ENCODE measurements at places on chromosomes 12 and 14.
A peak's percentile ranks its signal among the peaks of the same experiment; 100 is the strongest.

GRCh38 chr12:47184229-47184628 lies 104.5 kb upstream of the AMIGO2 start:
- no peak for DNase-seq

DNA sequence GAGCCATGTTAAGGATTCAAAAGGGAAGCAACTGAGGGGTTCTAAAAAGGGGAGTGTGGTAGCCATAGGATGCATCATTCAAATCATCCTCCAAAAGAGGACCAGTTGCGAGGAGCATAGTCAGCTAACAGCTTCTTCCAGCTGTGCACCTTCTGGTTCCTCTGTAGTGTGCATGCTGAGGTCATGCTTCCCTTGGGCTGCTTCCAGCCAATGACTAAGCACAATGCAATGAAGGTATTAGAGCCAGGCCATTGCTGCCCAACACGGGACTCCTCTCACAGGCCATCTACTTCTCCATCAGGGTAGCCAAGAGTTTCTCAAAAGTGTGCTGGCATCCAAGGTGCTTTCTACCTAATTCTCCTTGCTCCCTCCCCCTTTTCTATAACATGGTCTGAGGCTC lies 69.2 kb upstream of the ARID2 start:
- DNase-seq: peak; percentile 17

- no peak for DNase-seq
Observed at GRCh38 chr14:93113678-93114067, 2.1 kb downstream of the ITPK1 start.

DNA sequence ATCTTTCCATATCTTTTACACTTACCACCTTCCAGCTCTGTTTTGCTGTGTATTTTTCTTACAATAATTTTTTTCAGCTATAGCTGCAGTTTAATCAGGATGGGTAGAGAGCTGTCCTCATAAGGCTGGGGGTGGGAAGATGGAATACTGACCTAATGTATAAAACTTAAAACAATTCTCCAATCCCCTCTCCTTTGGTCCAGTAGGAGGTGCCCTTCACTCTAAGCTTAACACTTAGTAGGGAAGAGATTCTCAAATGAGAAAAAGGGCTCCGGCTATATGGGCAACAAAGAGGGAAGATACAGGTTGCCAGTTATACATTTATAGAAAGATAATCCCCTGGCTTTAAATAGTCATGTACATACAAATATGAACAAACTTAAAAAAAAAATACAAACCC lies 2.8 kb downstream of the ORMDL2 start:
- DNase-seq: no peak

- no peak for DNase-seq
Observed at GRCh38 chr14:50222055-50222613, 9.2 kb downstream of the SOS2 start.

DNA sequence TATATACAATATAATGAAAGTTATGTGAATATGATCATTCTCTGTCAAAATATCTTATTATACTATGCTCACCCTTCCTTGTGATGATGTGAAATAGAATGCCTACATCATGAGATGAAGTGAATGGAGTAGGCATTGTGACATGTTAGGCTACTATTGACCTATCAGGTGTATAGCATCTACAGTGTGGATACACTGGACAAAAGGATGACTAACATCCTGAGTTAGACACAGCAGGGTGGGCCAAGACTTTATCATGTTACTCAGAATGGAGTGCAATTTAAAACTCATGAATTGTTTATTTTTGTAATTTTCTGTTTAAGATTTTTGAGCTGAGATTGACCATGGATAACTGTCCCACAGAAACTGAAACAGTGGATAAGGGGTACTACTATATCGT lies 53.4 kb upstream of the NAV3 start:
- DNase-seq: no peak

DNA sequence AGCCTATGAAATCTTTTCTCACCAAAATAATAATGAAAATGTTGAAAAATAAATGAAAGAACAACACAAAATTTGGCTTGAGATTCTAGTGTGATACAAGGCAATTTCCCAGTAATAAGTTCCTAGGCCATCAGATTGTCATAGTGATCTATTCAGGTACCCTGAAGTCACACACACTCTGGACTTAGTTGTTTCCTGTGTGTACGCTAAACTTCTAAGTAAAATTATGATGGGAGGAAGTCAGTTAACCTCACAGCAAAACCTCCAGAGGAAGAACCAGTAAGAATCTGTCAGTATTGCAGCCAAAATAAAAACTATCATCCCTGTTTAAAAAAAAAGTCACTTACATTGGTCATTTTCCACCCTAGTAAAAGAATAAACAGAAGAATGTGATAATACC lies 81.9 kb downstream of the DBX2 start:
- no peak for DNase-seq

DNA sequence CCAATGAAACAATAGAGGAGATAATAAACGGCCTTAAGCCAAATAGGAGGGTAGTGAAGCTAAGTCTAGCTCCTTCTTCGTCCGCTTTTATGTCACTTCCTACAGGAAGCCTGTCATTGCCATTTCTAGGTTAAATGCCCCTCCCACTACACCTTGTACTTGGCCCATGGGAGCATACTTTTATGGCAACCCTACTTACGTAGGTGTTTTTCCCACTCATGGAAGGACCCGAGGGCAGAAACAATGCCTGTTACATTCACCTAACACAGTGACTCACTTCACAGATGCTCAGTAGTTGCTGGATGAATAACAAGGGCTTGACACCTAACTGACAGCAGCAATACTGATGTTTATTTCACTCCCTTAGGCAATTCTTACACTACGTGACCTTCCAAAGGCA lies 44.5 kb downstream of the ALKBH1 start:
- DNase-seq: no peak

DNA sequence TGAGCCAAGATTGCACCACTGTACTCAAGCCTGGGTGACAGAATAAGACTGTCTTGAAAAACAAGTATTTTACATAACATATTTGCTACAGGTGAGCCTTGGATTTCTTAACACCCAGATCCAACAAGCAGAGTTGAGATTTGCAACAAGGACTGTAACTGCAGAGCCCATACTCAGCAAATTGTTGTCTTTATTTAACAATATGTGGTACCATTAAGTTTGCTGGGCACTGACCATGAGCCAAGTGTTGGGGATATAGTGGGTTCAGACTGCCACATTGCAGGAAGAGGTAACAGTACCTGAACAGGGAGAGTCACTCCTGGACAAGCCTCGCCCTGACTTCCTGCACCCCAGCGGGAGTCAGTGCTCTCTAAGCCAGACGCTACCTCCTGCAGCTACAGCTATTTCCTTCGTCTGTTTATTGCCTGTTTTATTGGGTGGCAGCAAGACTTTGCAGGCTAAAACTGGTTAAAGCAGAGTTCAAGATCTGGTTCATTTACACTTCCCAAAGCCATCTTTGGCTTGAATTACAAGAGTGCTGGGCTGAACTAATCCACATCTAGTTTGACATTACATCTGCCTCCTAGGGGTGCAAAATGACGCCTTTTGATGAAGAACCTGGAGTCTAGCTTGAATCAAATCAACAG lies 12.5 kb downstream of the AHSA1 start:
- DNase-seq: no peak

GRCh38 chr14:103057028-103057371 lies 349 bp downstream of the CDC42BPB start:
- no peak for DNase-seq

- no peak for DNase-seq
Observed at GRCh38 chr14:68271913-68272391, 452.4 kb downstream of the RAD51B start.

- no peak for DNase-seq
Observed at GRCh38 chr12:5518584-5519365, 86.9 kb downstream of the NTF3 start.

- no peak for DNase-seq
Observed at GRCh38 chr14:104221636-104222369, 83.4 kb downstream of the KIF26A start.

DNA sequence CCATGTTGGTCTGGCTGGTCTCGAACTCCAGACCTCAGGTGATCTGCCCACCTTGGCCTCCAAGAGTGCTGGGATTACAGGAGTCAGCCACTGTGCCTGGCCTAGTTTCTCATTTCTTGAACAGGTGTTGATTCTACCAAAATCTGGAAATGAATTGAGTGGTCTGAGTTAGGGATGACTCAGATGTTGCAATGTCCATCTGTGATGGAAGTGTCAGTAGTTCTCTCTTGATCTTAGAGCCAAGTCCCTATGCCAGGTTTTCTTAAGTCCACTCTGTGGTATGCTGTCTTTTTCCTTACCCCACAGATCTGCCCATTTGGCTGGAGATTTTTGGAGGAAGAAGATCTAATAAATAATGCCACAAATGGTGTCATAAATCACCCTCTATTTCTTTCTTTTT lies 12.6 kb downstream of the SNAPC1 start:
- no peak for DNase-seq

GRCh38 chr14:104266631-104267575 lies 128.5 kb downstream of the KIF26A start:
- DNase-seq: no peak

DNA sequence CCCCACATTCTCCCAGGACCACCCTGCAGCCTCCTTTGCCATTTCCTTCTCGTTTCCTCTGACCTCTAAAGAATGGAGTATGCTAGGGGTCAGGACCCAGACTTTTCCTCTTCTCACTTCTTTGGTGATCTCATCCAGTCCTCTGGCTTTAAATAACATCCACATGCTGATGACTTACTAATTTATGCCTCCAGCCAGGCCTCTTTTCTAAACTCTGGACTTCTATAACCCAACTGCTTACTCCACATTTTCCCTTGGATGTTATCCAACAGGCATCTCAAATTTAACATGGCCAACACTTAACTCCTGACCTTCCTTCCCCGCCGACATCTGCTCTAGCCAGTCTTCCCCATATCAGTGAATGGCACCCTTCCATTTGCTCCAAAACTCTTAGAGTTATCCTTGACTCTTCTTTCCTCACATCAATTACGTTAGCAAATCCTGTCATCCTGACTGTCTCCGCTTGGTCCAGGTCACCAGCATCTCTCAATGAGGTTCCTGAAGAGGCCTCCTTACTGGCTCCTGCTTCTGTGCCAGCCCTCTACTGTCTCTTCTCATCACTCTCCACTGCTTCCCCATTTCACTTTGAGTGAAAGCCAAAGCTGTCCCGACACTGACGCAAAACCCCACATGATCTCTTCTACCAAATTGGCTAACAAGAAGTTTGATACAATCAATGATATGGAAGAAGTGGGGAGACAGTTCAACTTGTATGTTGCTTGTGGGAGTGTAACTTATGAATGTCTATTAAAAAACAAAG lies 42.7 kb downstream of the TMBIM6 start:
- DNase-seq: peak; percentile 94

DNA sequence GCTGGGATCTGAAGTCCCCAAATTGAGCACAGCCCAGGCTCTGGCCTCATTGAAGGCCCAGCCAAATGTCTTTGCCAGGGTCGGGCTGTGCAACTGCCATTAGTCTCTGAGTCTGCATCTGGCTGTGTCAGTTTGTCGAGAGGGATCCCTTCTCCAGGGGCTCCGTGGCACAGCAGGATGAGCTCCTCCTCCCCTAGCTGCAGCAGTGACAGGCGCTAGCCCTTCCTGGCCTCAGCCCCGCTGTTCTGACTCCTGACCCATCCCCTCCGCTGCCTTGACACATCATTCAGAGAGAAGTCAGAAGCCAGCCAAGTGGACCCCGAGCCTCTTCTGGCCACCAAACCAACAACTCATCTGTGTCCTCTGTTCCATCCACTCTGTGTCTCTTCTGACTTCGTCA lies 188.3 kb downstream of the CALM1 start:
- DNase-seq: no peak

DNA sequence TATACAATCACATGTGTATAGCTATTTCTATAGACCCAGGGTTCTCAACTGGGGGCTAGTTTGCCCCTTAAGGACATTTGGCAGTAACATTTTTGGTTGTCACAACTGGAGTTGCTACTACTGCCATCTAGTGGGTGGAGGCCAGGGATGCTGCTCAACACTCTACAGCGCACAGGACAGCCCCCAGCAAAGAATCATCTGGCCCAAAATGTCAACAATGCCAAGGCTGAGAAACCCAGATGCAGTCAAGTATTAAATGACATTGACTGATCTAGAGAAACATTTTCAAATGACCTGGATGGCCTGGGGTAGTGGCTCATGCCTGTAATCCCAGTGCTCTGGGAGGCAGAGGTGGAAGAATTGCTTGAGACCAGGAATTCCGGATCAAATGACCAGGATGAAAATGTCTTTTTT lies 5.8 kb downstream of the WSB2 start:
- DNase-seq: peak; percentile 21

DNA sequence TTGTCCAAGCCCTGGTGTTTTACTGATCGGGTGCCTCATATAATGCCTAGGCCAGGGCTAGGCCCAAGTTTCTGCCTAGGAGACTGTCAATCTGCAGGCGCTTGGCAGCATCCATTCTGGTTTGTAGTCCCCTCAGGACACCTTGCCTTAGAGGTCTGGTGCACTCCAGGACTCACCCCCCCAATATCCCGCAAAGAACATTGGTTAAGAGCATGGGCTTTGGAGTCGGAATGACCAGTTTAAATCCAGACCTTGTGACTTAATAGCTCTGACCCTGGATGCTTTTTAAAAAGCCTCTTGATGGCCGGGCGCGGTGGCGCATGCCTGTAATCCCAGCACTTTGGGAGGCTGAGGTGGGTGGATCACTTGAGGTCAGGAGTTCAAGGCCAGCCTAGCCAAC lies 60.0 kb downstream of the GALNT16 start:
- no peak for DNase-seq

DNA sequence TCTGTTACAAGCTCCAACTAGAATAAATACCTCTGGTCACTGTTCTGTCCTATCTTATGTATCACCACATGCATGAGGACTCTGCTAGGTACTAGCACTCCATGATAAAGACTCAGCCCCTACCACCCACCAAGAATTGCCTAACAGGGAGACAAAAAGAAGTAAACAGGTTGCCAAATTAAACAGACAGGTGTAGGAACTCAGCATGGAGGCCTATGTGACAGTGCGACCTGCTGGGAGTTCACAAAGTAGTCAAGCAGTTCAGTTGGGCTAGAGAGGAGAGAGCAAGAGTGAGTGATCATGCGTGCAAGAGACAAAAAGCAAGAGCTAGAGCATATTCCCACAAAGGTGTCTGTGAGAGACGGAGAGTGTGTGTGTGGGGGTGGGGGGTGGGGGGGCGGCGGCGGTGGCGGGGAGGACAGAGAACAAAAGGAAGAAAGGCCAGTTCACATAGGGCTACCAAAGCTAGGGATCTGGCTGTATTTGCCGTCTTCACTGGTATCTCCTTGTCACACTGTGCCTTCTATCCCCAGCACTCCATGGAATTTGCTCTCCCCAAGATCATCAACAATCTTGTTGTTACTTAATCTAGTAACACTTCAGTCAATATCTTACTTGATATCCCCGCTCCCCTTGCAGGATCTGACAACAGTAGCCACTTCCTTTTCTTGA lies 81.2 kb downstream of the SPPL3 start:
- DNase-seq: no peak

DNA sequence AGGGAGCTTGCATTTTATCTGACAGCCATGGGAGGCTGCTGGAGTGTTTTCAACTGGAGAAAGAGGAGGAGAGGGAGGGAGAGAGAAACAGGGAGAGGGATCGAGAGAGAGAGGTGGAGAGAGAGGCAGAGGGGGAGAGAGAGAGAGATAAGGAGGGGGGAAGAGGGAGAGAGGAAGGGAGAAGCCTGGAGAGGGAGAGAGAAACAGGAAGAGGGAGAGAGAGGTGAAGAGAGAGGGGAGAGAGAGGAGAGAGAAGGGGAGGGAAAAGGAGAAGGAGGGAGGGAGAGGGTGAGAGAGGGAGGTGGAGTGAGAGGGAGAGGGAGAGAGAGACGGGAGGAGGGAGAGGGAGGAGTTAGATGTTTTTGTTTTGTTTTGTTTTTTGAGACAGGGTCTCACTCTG lies 45.6 kb downstream of the DNAH10 start:
- DNase-seq: no peak

Data from fibroblast of gingiva (primary cell).